ENCODE measurements at places on chromosomes 2 and 18.

- no peaks in the 10 kb centered on the region for H3K36me3 ChIP-seq
- H3K27ac ChIP-seq: peak overlapping the region; percentile 84
- H3K4me1 ChIP-seq: peaks cover 20% of the 10 kb centered on the region
- no peaks in the 10 kb centered on the region for H3K27me3 ChIP-seq
- DNase-seq: no peak
Observed at GRCh38 chr18:67515942-67516538, 480 bp downstream of the DSEL start.

DNA sequence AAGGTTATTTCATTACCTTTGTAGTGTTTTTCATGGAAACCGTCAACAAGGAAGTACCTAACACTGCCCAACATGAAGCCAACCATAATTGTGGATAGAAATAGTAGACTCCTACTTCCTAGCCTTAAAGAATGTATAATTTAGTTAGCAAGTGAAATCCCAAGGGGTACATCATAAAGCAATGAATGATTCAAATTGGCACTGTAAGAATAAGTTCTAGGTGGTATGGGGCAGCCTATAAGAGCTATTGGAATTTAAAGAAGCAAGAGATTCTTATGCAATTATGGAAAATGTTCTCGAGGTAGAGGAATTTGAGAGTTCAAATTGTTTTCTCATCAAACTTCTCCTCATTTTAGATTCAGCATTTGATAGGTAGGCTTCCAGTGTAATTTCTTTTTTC, 157.9 kb downstream of the FMNL2 start:
- H3K36me3 ChIP-seq: no peaks in the 10 kb centered on the region
- H3K27me3 ChIP-seq: no peaks in the 10 kb centered on the region
- no peak for DNase-seq
- no peak overlapping the region for H3K27ac ChIP-seq
- no peak overlapping the region for H3K4me3 ChIP-seq
- peaks cover 13% of the 10 kb centered on the region for H3K4me1 ChIP-seq

- DNase-seq: no peak
- no peak overlapping the region for H3K27ac ChIP-seq
- no peaks in the 10 kb centered on the region for H3K27me3 ChIP-seq
Observed at GRCh38 chr2:73103018-73103542, 9.7 kb downstream of the RAB11FIP5 start.

DNA sequence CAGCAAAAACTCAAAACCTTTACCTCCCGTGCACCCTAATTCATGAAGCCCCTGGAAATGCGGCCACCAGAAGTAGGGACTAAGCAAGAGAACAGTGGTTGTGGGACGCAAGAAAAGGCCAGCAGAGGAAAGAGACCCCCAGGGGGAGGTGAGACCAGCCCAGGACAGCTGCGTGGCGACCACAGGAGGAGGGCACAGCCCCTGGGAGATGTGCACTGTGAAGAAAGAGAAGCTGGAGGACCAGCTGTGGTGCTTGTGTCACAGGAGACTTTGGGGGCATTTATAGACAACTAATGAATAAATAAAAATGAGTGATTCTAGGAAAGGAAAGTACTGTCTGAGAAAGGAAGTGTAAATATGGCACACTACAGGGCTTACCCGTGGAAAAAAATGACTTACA, 263.8 kb downstream of the EIPR1 start:
- no peak overlapping the region for H3K27ac ChIP-seq
- no peaks in the 10 kb centered on the region for H3K36me3 ChIP-seq
- peak; percentile 32 for DNase-seq
- H3K4me3 ChIP-seq: no peak overlapping the region
- no peaks in the 10 kb centered on the region for H3K27me3 ChIP-seq
- H3K4me1 ChIP-seq: no peaks in the 10 kb centered on the region

DNA sequence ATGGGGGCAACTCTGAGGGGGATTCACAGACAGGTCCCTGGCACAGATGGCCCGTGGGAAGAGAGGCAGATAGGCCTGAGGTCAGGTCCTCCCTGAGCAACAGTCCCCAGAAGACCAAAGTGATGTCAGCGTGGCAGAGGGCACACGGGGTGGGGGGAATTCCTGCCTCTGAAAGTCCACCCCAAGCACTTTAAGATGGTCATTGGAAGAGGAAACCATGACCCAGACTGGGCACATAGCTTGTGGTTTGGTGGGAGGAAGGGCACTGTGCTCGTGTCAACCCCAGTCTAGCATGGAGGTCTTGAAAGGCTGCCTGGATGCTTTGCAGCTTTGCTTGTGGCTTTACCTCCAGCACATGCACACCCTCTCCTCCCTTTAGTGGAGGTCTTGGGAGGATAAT, 38.0 kb upstream of the SIX2 start:
- no peak overlapping the region for H3K4me3 ChIP-seq
- H3K4me1 ChIP-seq: peaks cover 5% of the 10 kb centered on the region
- DNase-seq: no peak
- H3K27me3 ChIP-seq: no peaks in the 10 kb centered on the region

GRCh38 chr2:172440795-172441194, 13.4 kb downstream of the ITGA6 start:
- H3K4me3 ChIP-seq: no peak overlapping the region
- no peak overlapping the region for H3K27ac ChIP-seq
- no peaks in the 10 kb centered on the region for H3K27me3 ChIP-seq
- DNase-seq: no peak

GRCh38 chr2:44975571-44976450, 33.4 kb downstream of the SIX2 start:
- DNase-seq: no peak
- no peaks in the 10 kb centered on the region for H3K4me1 ChIP-seq
- H3K36me3 ChIP-seq: no peaks in the 10 kb centered on the region
- H3K4me3 ChIP-seq: no peak overlapping the region
- no peak overlapping the region for H3K27ac ChIP-seq
- no peaks in the 10 kb centered on the region for H3K27me3 ChIP-seq

- peaks cover 33% of the 10 kb centered on the region for H3K4me1 ChIP-seq
- DNase-seq: no peak
- H3K27me3 ChIP-seq: no peaks in the 10 kb centered on the region
- no peaks in the 10 kb centered on the region for H3K36me3 ChIP-seq
Observed at GRCh38 chr2:109285244-109285651, 156.2 kb downstream of the SH3RF3 start.
